ENCODE measurements at places on chromosomes 12 and 14. TPM values are rescaled to one million over a fixed set of nuclear protein-coding genes. Genes with fewer than 3 reads are reported as not detected.
A peak's percentile ranks its signal among the peaks of the same experiment; 100 is the strongest.

The DYRK4 gene
- total RNA-seq, result 18.2 TPM

- H3K27ac ChIP-seq, result peak overlapping the region; percentile 89
- H3K4me1 ChIP-seq, result peaks cover 48% of the 10 kb centered on the region
- H3K4me3 ChIP-seq, result no peak overlapping the region
- H3K36me3 ChIP-seq, result no peaks in the 10 kb centered on the region
- H3K27me3 ChIP-seq, result no peaks in the 10 kb centered on the region
These were observed 264.7 kb downstream of the ZFP36L1 start for GRCh38 chr14:68528040-68528687.

GRCh38 chr14:54809767-54810166 lies 92.9 kb downstream of the GCH1 start:
- no peaks in the 10 kb centered on the region for H3K4me1 ChIP-seq
- H3K27me3 ChIP-seq, result no peaks in the 10 kb centered on the region
- no peak overlapping the region for H3K4me3 ChIP-seq
- DNase-seq, result no peak
- H3K27ac ChIP-seq, result no peak overlapping the region

DNA sequence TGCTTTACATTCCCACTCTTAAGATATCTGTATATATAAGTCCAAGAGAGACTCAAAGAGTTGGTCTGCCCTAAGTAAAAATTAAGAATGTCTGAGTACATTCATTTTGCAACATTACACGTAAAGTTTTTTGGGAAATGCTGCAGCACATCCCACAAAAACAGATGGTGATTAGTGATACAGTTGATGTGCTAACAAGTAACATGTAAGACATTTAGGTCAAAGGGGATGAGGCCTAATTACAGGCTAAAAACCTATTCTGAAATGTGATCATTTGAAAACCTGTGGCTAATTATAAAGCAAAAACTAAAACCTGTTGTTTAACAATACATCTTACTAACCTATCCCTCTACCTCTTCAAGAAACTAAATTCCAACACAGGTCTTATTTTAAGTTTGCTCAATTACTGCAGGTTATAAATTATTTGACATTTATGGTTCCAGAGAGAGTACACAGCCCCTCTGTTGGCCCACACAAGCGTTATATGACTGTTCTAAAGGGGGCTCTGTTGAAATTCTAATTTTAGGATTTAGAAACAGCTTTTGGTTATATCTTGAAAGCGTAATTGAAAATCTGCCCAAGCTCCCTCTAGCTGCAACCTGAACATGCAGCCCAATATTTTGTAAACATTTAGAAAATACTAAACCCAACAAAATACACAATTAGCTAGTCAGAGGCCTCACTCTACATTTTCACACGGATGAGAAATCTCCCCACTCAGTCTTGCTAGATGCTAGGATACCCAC lies 42.9 kb downstream of the BRAP start:
- H3K36me3 ChIP-seq, result peaks cover 5% of the 10 kb centered on the region
- no peak overlapping the region for H3K4me3 ChIP-seq
- H3K27ac ChIP-seq, result no peak overlapping the region
- DNase-seq, result no peak
- H3K27me3 ChIP-seq, result no peaks in the 10 kb centered on the region

The RD3L gene
- total RNA-seq, result not detected

GRCh38 chr14:88248606-88249005 lies 74.5 kb downstream of the KCNK10 start:
- no peak overlapping the region for H3K4me3 ChIP-seq
- no peak for DNase-seq
- H3K4me1 ChIP-seq, result no peaks in the 10 kb centered on the region
- H3K27me3 ChIP-seq, result no peaks in the 10 kb centered on the region
- H3K27ac ChIP-seq, result no peak overlapping the region
- H3K36me3 ChIP-seq, result no peaks in the 10 kb centered on the region

Measured in pancreas (tissue), 10 donors.